ENCODE measurements at places on chromosomes 6 and 20.
A peak's percentile ranks its signal among the peaks of the same experiment; 100 is the strongest.

DNA sequence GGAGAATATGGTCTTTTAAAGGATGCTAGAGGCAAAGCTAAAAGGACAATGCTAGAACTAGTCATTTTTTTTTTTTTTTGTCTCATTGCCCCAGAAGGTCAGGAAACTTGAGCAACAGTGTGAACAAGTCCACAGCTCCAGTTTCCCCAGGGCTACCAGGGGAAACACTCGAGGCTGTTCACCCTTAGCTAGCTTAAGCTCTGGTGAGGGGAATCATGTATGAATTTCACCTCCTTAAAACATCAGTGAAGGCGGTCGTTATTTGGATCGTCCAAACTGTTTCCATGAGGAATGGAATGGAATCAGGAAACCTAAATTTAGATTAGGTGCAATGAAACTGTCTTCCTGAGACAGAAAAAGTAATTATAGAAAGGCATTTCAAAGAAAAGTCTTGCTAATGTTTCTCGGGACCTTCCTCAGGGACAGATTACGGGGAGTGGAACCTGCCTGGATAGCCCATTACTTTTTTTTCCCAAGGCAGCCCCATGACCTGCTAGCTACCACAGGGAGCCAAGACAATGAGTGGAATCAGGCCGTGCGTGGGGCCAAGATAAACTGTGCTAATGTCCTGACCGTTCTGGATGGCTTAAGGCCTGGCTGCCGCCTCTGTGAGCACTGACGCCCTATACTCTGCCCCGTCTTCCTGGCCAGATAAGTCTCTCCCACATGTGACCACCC is 164.8 kb upstream of the SGK1 start:
- DNase-seq: no peak

DNA sequence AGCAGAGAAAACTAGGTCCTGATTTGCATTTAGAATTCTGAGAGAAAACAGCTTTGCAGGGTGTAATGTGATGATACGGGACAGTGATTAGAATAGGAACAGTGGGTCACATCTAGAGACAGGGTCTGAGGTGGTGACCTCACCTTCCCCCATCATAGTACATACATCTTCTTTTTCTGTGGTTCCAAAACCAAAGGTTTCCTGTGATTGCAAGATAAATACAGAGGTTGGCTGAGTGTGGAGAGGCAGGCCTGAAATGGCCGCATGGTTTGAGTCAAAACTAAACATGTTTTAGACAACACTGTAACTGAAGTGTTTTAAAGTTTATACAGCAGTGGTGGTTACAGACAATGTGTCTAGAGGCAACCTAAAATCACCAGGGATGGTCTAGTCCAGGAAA is 10.4 kb upstream of the NT5DC1 start:
- DNase-seq: no peak

DNA sequence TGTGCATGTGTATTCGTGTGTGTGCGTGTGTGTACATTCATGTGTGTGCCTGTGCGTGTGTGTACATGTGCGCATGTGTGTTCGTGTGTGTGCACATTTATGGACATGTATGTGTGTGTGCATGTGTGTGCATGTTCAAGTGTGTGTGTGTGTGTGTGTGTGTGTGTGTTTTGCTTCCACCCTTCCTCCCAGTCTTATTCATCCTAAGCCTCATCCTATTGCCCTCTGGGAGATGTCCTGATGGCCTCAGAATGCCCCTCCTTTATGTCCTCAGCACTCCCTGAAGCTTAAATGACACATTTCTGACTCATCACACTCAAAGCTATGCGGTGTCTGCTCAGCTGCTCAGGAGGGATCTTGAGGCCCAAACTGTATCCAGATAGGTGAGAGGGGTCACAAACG is 76.6 kb upstream of the CCDC167 start:
- DNase-seq: no peak

DNA sequence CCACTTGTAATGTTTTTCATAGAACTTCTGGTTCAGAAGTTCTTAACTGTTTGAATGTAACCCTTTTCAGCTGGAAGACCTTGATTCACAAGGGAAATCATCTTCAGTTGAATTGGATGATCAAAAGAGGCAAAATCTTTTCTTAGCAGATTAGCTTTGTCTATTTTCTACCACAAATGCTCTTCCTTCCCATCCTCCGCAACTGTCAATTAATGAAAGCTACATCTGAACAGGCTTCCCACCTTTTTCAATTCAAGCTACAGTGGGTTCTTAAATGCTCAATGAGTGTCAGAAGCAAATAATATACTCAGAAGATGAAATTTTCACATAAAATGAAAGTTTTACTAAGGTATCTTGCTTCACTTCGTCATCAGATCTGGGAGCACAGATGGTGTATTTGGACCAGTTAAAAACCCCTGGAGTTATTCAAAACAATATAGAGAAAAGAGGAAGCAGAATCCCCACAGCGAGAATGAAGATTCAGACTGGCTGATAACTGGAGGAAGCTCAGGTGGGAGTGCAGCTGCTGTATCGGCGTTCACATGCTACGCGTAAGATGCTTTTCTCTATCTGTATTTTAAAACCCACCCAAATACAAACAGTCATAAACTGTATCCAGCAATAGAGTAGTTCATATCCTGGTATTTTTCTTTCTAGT is 19.4 kb downstream of the QRSL1 start:
- DNase-seq: no peak

- DNase-seq: no peak
Measured at GRCh38 chr20:24692446-24693200, 223.2 kb downstream of the SYNDIG1 start.

DNA sequence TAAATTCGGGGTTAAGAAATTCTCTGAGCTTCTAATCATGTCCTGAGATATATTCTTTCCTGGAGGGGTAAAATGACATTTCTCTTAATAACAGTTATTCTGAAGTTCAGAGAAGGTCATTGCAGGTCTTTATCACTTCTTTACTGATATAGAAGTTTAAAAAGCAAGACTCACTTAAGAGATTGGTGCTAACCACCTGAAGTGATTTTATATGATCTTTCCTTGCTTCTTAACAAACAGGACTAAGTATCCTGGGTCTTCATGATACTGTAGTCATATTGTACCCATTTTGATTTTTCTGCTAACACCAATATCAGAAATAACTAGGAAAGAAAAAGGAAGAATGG is 39.3 kb upstream of the PRDM1 start:
- DNase-seq: no peak

- DNase-seq: no peak
Measured at GRCh38 chr6:3386374-3386857, 70.4 kb downstream of the SLC22A23 start.

DNA sequence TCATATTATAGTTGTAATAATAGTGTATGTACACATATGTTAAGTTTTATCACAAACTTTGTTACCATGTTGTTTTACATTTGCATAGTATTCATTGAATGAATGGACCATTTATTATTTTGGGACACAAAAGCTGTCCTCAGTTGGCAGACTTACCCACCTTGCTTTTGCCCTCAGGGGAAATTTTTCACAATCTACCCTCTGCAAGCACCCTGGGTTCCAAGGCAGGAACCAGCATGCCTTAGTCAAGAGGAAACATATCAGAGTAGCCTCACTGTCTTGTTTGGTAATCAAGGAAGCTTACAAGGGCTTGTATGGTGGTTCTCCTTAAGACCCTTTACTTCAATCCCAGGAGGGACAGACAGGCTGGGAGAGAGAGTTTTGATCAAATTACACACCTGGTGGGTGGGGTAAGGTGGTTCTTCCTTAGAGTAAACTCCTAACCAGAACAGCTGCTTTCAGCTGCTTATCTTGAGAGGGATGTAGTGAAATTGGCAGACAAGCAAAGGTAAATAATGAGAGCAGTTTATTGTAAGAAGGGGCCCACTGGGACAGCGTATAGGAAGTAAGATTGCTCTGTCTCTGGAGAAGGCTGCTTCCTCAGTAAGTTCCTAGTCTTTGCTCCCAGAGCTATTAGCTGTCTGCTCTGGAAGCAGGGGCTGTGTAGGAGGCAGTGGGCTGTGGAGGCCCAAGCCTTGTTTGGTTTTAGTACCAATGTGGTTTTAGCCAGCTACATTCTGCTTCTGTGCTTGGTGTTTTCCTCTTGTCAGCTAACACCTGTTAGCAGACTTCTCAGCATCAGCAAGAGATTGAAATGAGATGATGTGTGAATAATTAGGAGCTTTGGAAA is 31.1 kb downstream of the BRPF3 start:
- no peak for DNase-seq

- DNase-seq: no peak
Measured at GRCh38 chr20:25543068-25543467, 42.3 kb downstream of the NINL start.

DNA sequence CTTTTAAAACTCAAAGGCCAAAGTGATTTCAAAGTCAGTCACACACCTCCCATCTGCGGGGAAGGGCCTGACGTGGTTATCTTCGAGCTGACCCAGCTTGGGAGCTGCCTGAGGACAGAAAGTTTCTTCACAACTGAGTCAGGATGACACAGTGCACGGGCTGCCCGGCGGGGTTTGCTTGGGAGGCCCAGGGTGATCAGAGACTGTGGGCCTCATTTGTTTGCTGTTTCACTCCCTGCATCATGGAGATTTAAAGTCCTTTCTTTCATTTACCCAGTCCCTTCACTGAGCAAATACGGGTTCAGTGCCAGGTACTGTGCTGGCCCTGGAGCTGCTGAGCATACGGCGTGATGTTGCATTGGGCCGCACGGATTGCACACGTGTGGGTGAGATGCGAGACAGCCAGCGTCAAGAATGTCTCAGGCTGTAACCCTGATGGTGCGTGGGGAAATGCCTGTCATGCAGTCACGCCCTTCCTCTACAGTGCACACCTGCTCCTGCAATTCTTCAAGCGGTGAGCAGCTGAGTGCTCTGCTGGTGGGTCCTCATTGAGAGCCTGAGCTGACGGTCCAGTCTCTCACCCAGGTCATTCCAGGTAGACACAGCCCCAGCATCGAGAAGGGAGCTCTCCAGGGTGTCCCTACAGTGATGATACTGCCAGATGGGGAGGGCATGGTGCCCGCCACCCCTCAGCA is 82.7 kb upstream of the PMEPA1 start:
- no peak for DNase-seq

DNA sequence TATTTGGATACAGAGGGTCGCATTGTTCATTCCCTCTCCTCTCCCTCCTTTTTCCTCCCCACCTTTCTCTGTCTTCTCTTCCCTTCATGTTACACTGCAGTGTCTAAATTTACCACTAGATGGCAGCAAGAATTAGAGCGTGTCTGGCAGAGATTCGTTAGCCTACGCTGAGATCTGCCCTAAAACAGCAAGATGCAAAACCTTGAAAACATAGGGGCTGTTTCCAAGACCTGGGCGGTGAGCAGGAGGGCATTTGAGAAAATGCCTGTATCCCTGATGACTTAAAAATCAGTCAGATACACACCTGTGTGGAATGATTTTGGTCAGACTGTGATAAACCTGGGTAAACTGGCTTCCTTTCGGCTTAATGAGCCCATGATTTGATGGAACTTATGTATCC is 101.5 kb upstream of the ISM1 start:
- DNase-seq: peak; percentile 88

DNA sequence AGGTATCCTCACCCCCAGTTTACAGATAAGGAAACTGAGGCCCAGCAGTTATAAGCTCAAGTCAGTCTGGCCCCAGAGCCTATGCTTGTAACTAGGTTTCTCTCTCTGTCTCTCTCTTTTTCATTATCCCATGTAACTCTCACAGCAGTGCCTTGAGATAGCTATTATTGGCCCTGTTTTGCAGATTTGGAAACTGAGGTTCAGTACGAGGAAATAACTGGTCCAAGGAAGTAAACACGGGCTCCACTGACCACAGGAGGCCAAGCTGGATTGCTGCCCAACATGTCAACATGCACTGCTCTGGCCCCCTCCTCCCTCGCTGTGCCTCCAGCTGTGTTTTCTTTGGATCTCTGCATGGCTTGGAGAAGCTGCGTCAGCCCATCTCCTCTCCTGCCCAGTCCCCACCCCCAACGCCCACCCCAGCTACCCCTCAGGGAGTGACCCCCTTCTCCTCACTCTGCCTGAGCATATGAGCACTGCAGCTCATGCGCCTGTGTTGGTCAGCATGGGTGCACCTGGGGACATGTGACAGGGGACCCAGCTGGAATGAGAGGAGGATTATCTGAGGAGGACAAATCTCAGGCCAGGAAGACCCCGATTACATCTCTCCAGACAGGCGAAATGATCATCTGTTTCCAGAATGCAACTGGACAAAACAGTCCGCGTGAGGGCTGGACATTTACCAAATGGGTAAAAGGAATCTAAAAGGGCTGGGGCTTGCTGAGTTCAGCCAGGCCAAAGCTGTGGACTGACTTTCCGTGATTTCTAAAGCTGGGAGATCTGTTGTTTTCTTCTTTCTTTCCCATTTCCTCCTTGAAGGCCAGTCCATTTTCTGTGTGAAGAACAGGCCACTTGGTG is 7.8 kb upstream of the PLTP start:
- no peak for DNase-seq

All from NCI-H748 treated with DMSO at 0.1 percent for 48 hours (cell line).